ENCODE measurements at places on chromosomes 12 and 14. TPM values are rescaled to one million over a fixed set of nuclear protein-coding genes. Genes with fewer than 3 reads are reported as not detected.

DNA sequence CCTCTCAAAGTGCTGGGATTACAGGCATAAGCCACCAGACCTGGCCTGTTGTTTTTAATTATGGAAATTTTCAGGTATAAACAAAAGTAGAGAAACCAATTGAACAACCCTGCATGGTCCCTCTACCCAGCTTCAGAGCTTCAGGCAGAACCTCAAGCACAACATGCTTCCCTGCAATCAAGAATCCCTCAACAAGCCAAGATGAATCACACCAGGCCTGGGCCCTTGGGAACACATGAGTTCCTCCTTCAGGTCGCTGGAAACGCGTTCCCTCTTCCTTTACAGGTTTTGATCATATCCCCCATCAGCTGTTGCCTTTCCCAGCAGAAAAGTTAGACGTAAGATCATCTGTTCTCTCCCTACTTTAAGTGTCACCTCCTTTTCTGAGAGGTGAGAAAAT is 20.5 kb upstream of the CORO1C start:
- no peak for DNase-seq

The DEGS2 gene
- not detected for polyA plus RNA-seq

DNA sequence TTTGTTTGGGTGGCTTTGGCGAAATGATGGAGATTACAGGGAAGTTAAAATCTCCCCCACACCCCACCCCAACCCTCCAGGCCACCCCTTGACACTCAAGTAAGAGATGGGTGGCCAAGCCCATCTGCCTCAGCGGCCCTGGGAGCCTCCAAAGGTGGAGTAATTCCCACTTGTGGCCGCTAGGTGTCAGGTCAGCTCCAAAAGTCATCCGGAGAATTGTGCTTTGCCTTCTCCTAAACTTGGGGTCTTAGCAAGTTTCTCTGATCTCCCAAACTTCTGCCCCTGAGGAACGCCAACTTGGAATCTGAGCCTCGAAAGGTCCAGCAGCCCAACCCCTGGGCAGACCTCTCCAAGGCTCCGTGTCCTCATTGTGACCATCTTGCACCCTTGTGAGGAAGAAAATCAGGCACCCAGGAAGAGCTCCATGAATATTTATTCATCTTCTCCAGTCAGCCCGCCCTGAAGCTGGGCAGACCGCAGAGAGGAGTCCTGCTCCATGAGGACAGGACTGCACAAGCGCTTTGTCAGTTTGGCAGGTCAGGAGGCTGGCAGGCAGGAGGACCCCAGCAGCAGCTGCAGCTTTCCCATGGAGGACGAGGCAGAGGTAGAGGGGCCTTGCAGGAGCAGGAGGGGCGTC is 46.7 kb downstream of the LRRC74A start:
- DNase-seq = no peak

GRCh38 chr14:24329073-24329663 is 5.7 kb downstream of the ADCY4 start:
- no peak for DNase-seq

The ACOT4 gene
- polyA plus RNA-seq = 0.45 TPM
